ENCODE measurements at places on chromosomes 3 and 15. TPM values are rescaled to one million over a fixed set of nuclear protein-coding genes. Genes with fewer than 3 reads are reported as not detected.

The ZNF501 gene
- total RNA-seq: 2.5 TPM

The SRP14 gene
- total RNA-seq: 161 TPM

The CP gene
- total RNA-seq: 10.2 TPM

The PIK3R4 gene
- 48.5 TPM for total RNA-seq

The ZBED2 gene
- total RNA-seq: not detected

The CD80 gene
- not detected for total RNA-seq

- no peaks in the 10 kb centered on the region for H3K27me3 ChIP-seq
- H3K4me3 ChIP-seq: no peak overlapping the region
- no peaks in the 10 kb centered on the region for H3K36me3 ChIP-seq
- DNase-seq: no peak
Measured at GRCh38 chr15:78680431-78681075, 39.5 kb upstream of the CHRNB4 start.

- no peaks in the 10 kb centered on the region for H3K27me3 ChIP-seq
- H3K4me1 ChIP-seq: peaks cover 4% of the 10 kb centered on the region
- no peak overlapping the region for H3K27ac ChIP-seq
- peaks cover 76% of the 10 kb centered on the region for H3K36me3 ChIP-seq
Measured at GRCh38 chr3:196073255-196073753, 8.6 kb downstream of the TFRC start.

GRCh38 chr3:129085818-129086217 lies 25.2 kb downstream of the GP9 start:
- no peak overlapping the region for H3K4me3 ChIP-seq
- no peaks in the 10 kb centered on the region for H3K36me3 ChIP-seq
- H3K27me3 ChIP-seq: no peaks in the 10 kb centered on the region

DNA sequence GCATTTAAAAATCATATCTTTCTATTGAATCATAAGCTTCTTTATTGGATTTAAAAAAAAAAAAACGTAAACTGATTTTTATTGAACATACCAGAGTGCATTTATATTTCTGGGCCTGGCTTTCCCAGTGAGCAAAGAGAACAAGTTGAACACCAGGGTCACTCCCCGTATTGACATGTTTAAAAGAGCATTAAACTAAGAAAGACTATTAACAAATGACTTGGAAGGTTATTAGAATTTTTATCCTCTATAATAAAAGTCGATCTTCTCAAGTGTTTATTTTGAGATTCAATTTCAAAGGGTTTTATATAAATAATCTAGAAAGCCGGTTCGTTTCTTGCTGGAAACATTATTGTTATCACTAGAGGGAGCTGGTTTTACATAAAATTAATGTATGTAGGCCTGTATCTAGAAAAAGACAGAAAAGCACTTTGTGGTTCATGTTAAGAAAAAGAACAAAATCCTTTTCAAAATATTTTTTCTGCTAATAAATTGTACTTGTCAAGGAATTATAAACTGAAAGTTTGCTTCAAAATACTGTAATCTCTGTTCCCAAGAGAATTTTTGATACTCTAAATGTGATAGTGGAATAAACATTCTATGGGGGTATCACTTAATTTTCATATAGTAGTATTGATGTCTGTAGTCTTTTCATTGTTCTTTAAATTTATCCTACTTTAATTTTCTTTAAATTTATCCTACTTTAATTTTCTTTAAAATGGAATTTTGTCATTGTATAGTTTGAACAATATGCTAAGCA lies 321.8 kb upstream of the MME start:
- no peaks in the 10 kb centered on the region for H3K36me3 ChIP-seq
- no peak overlapping the region for H3K27ac ChIP-seq
- H3K4me3 ChIP-seq: no peak overlapping the region
- no peaks in the 10 kb centered on the region for H3K27me3 ChIP-seq

DNA sequence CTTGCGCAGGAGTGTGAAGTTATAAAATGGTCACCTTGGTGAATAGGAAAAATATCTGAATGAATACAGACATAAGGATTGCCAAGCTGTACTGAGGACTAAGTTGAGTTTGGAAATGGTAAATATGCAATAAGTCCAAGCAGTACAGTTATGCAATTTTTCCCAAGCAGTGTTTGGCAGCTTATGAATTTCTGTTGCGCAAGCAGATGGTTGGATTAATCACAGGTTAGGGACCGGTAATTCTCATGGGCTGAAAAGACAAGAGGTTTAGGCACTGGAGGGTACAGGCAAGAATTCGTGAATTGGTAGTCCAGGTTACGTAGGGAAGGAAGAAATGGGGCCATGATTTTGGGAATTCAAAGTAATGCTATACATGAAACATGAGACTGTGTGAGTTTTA lies 210.3 kb downstream of the RAP2B start:
- DNase-seq: no peak
- no peak overlapping the region for H3K27ac ChIP-seq
- H3K4me3 ChIP-seq: no peak overlapping the region
- no peaks in the 10 kb centered on the region for H3K27me3 ChIP-seq
- H3K4me1 ChIP-seq: no peaks in the 10 kb centered on the region

DNA sequence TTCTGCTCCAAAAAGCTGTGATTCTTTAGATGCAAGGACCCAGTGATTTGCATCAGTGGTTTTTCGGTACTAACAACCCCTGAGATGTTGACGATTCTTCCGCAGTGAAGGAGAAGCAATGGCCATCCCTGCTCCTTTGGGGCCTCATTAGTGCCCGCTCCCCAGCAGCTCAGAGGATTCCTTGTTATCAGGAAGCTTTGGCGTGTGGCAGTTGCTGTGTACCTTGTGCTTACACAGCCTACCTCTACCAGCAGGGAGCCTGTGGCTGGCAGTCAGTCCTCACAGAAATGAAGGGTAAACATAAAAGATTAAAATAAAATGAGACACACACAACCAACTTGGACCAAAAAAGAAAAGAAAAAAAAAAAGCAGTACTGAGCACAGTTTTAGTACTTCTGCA lies 55.2 kb downstream of the CNTN3 start:
- no peaks in the 10 kb centered on the region for H3K27me3 ChIP-seq
- no peaks in the 10 kb centered on the region for H3K36me3 ChIP-seq
- no peak for DNase-seq
- no peak overlapping the region for H3K4me3 ChIP-seq
- no peaks in the 10 kb centered on the region for H3K4me1 ChIP-seq

DNA sequence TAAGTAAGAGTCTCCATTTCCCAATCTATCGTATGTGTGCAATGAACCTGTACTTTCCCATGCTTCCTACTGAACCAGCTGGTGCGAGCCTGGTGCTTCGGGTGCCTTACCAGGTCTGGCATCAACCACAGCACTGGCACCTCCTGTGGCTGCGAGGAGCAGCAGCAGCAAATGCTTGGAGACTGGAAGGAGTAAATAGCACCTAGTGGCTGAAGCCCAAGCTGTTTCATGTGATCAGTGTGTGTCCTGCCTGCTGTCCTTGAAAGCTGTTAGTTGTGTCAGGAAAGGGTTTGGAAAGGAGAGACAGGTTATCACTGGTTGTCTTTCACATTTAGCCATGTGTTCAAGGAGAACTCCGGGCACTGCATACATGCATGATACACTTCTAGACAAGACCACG lies 31.8 kb downstream of the PCOLCE2 start:
- no peak for DNase-seq
- H3K36me3 ChIP-seq: no peaks in the 10 kb centered on the region
- H3K27ac ChIP-seq: no peak overlapping the region
- H3K27me3 ChIP-seq: no peaks in the 10 kb centered on the region
- no peak overlapping the region for H3K4me3 ChIP-seq
- no peaks in the 10 kb centered on the region for H3K4me1 ChIP-seq

DNA sequence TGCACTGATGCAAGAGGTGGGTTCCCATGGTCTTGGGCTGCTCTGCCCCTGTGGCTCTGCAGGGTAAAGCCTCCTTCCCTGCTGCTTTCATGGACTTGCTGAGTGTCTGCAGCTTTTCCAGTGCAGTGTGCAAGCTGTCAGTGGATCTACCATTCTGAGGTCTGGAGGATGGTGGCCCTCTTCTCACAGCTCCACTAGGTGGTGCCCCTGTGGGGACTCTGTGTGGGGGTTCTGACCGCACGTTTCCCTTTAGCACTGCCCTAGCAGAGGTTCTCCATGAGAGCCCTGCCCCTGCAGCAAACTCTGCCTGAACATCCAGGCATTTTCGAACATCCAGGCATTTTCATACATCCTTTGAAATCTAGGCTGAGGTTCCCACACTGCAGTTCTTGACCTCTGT lies 329.8 kb upstream of the NAALADL2 start:
- H3K27ac ChIP-seq: no peak overlapping the region
- DNase-seq: no peak
- no peak overlapping the region for H3K4me3 ChIP-seq
- H3K27me3 ChIP-seq: no peaks in the 10 kb centered on the region

DNA sequence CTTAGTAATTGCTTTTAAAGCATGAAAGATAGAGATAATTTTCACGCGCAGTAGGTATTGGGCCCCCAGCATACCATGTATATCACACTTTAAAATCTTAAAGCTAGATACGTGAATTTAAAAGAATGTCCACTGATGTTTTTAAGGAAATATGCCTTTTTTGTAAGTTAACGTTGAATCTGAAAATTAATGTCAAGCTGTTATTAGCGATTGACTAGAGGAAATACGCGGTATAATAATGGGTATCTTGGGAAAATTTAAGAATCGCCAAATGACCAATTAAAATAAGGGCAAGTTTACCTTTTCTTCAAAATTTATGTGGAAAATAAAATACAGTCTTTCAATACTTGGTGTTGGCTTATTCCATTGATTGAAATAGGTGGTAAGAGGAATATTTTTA lies 13.3 kb upstream of the CHD2 start:
- H3K27me3 ChIP-seq: no peaks in the 10 kb centered on the region
- no peak overlapping the region for H3K27ac ChIP-seq
- peaks cover 32% of the 10 kb centered on the region for H3K36me3 ChIP-seq
- no peak for DNase-seq
- H3K4me3 ChIP-seq: peak overlapping the region; percentile 99
- H3K4me1 ChIP-seq: peaks cover 50% of the 10 kb centered on the region

DNA sequence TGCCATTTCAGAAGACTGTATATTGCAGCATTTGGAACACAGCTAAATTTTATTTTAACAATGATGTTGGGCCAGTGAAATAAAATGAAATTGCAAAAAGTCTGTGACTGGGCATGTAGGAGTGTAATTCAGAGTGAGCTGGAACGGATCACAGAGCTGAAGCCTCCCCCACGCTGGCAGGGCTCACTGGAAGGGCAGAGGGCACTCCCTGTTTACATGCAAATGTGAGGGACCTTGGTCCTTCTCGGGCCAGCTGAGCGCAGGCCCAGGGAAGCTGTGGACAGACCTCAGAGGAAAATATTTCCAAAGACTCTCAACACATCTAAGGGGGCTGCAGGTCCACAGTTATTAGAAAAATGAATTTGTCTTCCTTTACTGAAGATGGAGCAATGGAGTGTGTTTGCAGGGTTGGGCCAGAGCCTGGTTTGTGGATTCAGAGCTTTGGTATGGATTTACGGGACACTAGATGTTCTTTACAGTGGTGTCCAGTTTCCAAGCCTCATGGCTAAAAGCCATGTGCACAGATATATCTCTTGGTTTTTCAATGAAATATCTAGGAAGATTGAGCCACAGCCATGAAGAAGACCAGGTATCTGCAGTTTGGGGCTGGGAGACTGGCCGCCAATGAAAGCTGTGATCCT lies 32.0 kb downstream of the TRPM1 start:
- no peak overlapping the region for H3K27ac ChIP-seq
- no peak overlapping the region for H3K4me3 ChIP-seq
- no peak for DNase-seq

DNA sequence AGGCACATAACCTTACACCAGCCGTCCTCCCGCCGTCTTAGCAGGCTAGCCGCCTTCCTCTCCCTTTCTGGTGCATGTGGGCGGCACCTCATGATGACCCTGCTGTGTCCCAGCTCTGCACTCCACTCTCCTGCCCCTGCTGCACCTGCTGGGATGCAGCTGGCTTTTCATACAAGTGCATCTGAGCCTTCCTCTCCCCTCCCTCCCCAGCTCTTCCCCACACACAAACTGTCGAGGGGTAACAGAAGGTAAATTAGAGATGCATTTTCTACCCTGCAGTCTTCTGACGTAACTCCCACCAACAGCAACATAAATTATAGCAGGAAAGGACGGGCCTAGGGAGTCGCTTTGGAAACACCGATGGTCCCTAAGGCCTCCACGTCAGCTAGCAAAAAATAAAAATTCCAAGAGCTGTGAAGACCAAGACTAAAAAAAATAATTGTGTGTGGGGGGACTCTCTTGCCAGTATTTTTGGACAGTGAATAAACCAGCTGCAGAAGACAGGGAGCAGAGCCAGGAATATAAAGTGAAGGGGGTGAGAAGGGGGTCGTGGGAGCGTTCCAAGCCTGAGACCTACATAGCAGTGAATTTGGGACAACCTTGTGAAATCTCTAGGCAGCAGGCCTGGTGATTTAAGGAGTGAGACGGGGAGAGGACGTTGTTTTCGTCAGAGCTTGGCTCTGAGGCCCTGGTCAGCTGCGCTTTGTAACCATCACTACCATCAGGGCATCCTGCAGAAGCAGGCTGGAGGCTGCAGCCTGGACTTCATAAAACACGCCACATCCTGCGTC lies 216.2 kb downstream of the ADAMTS17 start:
- no peak overlapping the region for H3K4me3 ChIP-seq
- no peaks in the 10 kb centered on the region for H3K4me1 ChIP-seq
- H3K36me3 ChIP-seq: no peaks in the 10 kb centered on the region
- H3K27me3 ChIP-seq: no peaks in the 10 kb centered on the region
- no peak for DNase-seq
- H3K27ac ChIP-seq: no peak overlapping the region

GRCh38 chr3:88075072-88075471 lies 16.0 kb downstream of the ZNF654 start:
- no peak for DNase-seq
- H3K4me1 ChIP-seq: peaks cover 19% of the 10 kb centered on the region
- no peaks in the 10 kb centered on the region for H3K36me3 ChIP-seq
- no peaks in the 10 kb centered on the region for H3K27me3 ChIP-seq
- H3K27ac ChIP-seq: no peak overlapping the region
- H3K4me3 ChIP-seq: no peak overlapping the region
